ENCODE measurements at places on chromosomes 1 and 21.

- DNase-seq = peak; percentile 29
These were observed 56.8 kb downstream of the GLIS1 start for GRCh38 chr1:53681977-53682685.

DNA sequence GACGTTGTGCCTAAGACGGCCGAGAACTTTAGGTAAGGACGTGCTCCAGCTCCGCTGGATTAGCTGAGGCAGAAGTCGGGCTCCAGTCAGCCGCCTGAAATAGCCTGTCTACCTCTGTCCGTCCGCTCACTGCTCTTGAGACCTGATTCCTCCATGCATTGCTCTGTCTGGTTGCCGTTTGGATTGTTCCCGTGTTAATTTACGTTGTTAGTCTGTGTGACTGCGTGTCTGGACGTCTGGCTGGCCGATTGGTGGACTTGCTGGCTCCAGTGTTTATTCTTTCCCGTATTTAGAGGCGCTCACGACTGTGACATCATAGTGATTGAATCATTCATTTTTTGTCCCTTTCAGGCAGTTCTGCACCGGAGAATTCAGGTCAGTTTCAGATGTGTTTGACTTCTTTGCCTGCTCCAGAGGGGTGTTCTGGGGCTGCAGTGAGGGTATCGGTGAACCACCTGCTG lies 684 bp downstream of the PPIH start:
- DNase-seq = no peak

DNA sequence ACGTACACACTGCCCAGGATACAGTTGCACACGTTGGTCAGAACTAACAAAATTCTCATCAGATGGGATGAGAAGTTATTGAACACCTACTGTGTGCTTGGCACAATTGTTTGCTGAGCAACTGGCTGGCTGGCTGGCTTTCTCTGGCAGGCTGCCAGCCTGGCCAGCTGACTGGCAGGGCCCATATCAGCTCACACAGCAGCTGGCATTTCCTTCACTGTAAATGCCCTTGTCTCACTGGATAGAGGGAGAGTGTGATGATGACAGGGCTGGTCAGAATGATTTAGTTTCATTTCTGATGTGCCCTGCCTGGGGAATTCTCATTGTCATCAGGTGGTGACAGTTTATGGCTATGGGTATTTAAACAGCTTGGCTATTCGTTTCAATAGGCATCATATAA lies 15.8 kb downstream of the CAMK2N1 start:
- no peak for DNase-seq

GRCh38 chr1:220789532-220790147 lies 2.9 kb downstream of the MTARC1 start:
- no peak for DNase-seq

GRCh38 chr1:199174336-199174735 lies 535.5 kb downstream of the PTPRC start:
- no peak for DNase-seq

- DNase-seq = no peak
These were observed 24.4 kb downstream of the OR10R2 start for GRCh38 chr1:158496374-158496773.

DNA sequence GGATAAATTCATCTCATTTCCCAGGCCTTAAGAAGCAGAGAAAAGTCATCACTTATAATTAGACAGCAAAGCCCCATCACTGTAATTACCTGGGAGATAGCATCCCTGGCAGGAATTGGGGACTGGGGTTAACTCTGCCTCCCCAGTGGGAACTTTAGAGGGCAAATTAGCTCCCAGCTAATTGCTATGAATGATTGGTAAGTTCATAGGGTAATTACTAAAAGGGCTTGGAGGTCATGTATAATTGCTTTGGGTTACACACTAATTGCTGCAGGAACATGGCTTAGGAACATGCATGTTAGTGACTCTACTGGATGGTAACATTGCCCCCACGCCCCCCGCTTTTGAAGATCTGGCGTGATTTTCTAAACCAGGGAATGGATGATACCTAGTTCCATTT lies 64.8 kb downstream of the UBE2T start:
- no peak for DNase-seq

GRCh38 chr1:110203021-110203661 lies 7.0 kb upstream of the KCNC4 start:
- peak; percentile 61 for DNase-seq

DNA sequence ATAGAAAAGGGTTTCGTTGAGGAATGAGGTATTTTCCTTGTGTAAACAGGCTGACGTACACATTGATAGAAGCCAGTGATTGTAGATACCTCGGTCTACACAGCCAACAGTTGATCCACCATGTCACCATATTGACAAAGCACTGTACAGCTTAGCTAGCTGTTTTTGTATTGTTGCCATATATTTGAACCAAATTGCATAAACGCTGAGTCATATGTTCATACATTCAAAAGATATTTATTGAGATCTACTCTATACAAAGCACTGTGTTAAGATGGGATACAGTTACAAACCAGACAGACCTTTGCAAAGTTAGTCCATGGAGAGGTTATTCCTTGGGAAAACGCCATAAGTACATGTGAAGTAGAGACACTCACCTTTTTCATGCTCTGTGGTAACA lies 132.4 kb upstream of the ATP1B1 start:
- DNase-seq = no peak

DNA sequence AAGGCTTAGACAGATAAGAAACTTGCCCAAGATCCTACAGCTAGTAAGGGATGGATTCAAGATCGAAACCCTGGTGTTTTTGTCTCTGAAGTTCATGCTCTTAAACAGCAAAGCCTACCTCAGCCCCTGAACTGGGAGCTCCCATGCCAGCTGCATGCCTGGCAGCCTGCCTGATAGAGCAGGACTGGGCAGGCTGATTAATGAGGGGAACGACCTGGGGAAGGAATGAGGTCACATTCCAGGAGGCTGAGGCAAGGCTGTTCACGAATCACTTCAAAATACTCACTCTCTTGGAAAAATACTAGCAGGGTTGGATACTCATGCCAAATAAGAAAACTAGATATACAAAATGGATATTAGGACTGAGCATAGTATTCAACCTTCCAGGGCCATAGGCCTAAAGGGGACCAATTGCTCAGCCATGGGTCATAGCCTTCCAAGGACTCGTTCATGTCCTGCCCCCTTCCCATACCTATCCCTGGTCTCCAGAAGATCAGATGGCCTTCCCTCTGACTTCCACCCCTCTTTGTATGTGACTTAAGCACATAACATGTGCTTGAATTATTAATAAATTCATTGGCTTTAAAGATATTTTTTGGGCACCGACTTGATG lies 15.6 kb upstream of the TACSTD2 start:
- peak; percentile 90 for DNase-seq

- peak; percentile 33 for DNase-seq
These were observed 995 bp upstream of the KIF26B start for GRCh38 chr1:245153552-245154428.

GRCh38 chr1:41468122-41468762 lies 16.2 kb downstream of the EDN2 start:
- DNase-seq = no peak

GRCh38 chr1:159008744-159009188 lies 941 bp upstream of the IFI16 start:
- peak; percentile 29 for DNase-seq

DNA sequence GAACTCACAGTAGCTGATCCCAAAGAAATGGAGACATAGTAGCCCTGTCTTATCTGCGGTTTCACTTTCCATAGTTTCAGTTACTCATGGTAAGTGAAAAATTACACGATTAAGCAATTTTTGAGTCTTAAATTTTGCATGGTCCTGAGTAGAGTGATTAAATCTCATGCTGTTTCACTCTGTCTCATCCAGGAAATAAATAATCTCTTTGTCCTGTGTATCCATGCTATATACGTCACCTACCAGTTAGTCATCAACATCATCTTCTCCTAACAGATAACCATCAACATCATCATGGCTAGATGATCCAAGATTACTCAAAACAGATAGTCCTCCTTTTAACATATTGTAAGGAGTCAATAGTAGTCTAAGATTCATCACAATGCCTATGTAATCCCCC lies 1589.3 kb downstream of the BRINP3 start:
- DNase-seq = peak; percentile 6

- no peak for DNase-seq
These were observed 26.5 kb upstream of the ATP2B4 start for GRCh38 chr1:203599875-203600781.

DNA sequence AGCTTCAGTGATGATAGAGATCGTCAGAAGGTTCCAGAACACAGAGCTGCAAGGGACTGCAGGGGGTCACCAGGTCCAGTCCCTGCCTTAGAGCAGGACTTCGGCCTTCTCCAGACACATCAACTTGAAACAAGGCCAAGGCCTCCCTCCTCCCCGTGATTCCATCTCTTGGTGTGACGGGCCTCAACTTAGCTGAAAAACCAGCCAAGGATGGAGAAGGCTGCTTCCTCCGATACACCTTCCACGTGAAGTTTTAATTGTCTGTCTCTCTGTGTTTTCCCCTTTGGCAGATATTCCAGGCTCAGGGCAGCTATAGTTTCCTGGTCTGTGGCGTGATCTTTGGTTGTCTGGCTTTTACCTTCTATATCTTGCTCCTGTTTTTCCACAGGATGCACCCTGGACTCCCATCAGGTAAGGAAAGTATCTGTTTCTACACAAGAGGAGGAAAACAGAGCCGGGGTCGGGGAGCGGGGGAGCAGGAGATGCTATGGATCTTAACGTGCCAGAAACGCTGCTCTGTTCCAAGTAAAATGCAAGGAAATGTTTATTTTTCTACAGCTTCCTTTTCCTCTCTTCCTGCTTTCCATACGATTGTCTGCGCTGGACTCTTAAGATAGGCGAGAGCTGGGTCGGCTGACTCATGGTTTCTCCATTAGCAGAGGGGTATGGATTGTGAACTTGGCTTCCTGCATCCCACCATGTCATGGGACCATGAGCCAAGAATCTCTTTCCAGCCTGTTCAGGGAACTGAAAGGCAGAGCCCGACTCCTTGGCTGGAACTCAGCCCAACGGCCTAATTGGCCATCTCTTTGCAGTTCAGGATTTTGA lies 32.8 kb downstream of the ELK4 start:
- peak; percentile 82 for DNase-seq

DNA sequence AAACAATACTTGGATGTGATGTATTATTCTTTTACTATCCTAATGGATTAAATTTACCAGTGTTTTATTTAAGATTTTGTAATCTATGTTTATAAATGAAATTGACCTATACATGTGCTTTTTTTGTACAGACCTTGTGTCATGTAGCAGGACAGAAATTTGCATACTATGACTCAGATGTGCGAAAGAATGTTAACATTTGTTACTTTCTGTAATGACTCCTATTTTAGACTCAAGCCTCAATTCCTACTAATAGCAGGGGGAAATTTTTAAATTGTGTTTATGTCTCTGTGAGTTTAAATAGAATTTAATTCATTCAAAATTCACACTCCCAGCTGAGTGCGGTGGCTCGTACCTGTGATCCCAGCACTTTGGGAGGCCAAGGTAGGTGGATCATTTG lies 21.8 kb upstream of the RIMKLA start:
- no peak for DNase-seq

DNA sequence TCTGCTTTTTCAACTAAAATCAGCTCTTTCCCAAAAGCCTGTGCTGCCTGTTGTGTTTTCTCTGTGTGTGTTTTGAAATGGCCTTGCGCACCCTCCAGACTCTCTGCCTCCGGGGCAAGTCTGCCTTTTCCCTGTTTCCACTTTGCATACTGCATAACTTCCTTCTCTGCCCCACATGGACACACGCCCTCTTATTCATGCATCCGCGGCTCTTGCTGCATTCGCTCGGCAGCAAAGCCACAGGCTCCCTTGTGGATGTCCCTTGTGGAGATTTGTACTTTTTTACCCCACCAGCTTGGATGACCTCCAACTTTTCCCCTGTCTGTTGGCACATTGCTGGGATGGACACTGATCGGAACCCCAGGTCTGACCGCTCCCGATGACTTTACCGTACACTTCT lies 147.6 kb downstream of the ADSS2 start:
- no peak for DNase-seq

- DNase-seq = no peak
These were observed 13.8 kb downstream of the UBASH3A start for GRCh38 chr21:42417533-42417932.

DNA sequence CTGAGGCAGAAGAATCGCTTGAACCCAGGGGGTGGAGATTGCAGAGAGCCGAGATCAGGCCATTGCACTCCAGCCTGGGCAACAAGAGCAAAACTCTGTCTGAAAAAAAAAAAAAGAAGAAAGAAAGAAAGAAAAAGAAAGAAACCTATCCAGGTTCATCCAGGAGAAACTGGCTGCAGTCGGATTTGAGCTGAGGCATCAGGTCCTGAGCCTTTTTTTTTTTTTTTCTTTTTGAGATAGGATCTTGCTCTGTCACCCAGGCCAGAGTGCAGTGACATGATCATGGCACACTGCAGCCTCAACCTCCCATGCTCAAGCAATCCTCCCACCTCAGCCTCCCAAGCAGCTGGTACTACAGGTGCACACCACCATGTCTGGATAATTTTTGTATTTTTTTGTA lies 22.5 kb upstream of the LUZP1 start:
- DNase-seq = no peak

GRCh38 chr1:65309304-65310077 lies at the start of gene DNAJC6:
DNAJC6 (plus strand) TSS chr1:65309543; CDS start chr1:65309746, 203 bp downstream.
- peak; percentile 69 for DNase-seq

Data from fibroblast of skin of abdomen (primary cell).